ENCODE measurements at places on chromosomes 5 and 9. TPM values are rescaled to one million over a fixed set of nuclear protein-coding genes. Genes with fewer than 3 reads are reported as not detected.

The SLC34A1 gene
- 0.31 TPM for total RNA-seq

The FAM221B gene
- not detected for total RNA-seq

The FAM153A gene
- not detected for total RNA-seq

The IL3 gene
- not detected for total RNA-seq

The NTRK2 gene
- total RNA-seq, result not detected

The STK32A gene
- total RNA-seq, result 2.0 TPM

The TNC gene
- 2.7 TPM for total RNA-seq

The PPP3R2 gene
- total RNA-seq, result not detected

The RORB gene
- 4.5 TPM for total RNA-seq

The PCDHB7 gene
- total RNA-seq, result 0.39 TPM

The CEL gene
- total RNA-seq, result 1.0 TPM

The ZSWIM6 gene
- 6.6 TPM for total RNA-seq

The LOX gene
- total RNA-seq, result 1.8 TPM

The SGCD gene
- total RNA-seq, result not detected

The ACSL6 gene
- 3.6 TPM for total RNA-seq

The C5orf58 gene
- total RNA-seq, result not detected

The PROB1 gene
- 2.7 TPM for total RNA-seq

The CD72 gene
- total RNA-seq, result 2.7 TPM

The GLDC gene
- 133 TPM for total RNA-seq

The PCDHGB3 gene
- 4.8 TPM for total RNA-seq

The ACTBL2 gene
- total RNA-seq, result not detected

The CDC25C gene
- 29.9 TPM for total RNA-seq

The ZNF618 gene
- 22.1 TPM for total RNA-seq

The NR4A3 gene
- 0.17 TPM for total RNA-seq

The SPINK1 gene
- not detected for total RNA-seq

The RLN2 gene
- 4.7 TPM for total RNA-seq

The TMEM232 gene
- 4.4 TPM for total RNA-seq

The PLAC8L1 gene
- total RNA-seq, result not detected

The PRUNE2 gene
- total RNA-seq, result 26.5 TPM

The SMIM3 gene
- total RNA-seq, result 7.6 TPM

The CDC20B gene
- not detected for total RNA-seq

The ACER2 gene
- 11.6 TPM for total RNA-seq

The RNF183 gene
- total RNA-seq, result not detected

The NCBP1 gene
- total RNA-seq, result 63.4 TPM

The SERF1A gene
- 21.8 TPM for total RNA-seq

The EIF4E1B gene
- total RNA-seq, result not detected

The PAPPA gene
- 0.38 TPM for total RNA-seq

The RIGI gene
- 14.2 TPM for total RNA-seq

The DIPK1B gene
- total RNA-seq, result 60.0 TPM

The SNCB gene
- 3.6 TPM for total RNA-seq

The POLR3G gene
- 130 TPM for total RNA-seq

The TXNDC8 gene
- not detected for total RNA-seq

The AFAP1L1 gene
- total RNA-seq, result 4.7 TPM

The GARIN3 gene
- total RNA-seq, result not detected

The EQTN gene
- 0.24 TPM for total RNA-seq

The SLC6A19 gene
- not detected for total RNA-seq

The STC2 gene
- total RNA-seq, result 160 TPM

The PCA3 gene
- not detected for total RNA-seq

The DBH gene
- not detected for total RNA-seq

The FRMD3 gene
- total RNA-seq, result 2.6 TPM

The PCDH12 gene
- 0.12 TPM for total RNA-seq

The MARCHF6 gene
- 72.7 TPM for total RNA-seq

The GPX3 gene
- total RNA-seq, result 48.4 TPM

The PCDHGA10 gene
- total RNA-seq, result 6.5 TPM

Measured in GM23338 (cell line).